ENCODE measurements at places on chromosomes 13 and 19.

GRCh38 chr19:45123440-45123850, 30.5 kb downstream of the PPP1R37 start:
- no peak for DNase-seq

- DNase-seq = no peak
Measured at GRCh38 chr13:41501281-41501680, 43.9 kb downstream of the RGCC start.

GRCh38 chr13:110376120-110376519, 69.0 kb downstream of the COL4A2 start:
- DNase-seq = no peak

DNA sequence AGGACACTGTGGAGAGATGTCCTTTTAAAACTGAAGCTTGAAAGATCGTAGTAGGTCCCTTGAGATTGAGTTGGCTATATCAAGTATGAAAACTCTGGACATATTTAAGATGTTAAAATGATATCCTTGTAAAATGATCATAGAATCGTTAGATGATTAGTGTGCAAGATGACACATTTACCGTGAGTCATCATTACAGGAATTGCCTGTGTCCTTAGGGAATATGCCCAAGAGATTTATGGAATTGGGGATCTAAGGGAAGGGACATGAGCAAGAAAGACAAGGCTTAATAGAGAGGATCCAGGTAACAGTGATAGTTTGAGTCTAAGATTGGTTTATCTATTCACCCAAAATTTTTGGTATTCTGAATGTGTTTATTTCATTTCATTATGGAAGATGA, 233.7 kb downstream of the GPC5 start:
- no peak for DNase-seq

DNA sequence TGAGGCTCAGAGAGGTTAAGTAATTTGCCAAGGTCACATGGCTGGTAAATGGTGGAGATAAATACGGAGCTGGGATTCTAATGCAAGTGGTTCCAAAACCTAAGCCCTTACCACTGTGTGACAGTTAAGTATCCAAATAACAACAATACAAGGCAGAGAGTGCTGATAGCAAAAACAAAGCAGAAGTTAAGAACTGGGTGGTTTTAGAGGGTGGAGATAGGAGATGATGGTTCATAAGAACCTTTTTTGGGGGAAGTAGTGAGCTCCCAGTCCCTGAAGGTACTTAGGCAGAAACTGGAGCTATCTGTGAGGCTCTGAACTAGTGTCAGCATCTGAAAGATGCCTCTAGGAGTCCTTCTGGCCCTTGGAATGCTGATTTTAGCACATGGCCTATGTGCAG, 56.2 kb upstream of the UBE2L5 start:
- no peak for DNase-seq

DNA sequence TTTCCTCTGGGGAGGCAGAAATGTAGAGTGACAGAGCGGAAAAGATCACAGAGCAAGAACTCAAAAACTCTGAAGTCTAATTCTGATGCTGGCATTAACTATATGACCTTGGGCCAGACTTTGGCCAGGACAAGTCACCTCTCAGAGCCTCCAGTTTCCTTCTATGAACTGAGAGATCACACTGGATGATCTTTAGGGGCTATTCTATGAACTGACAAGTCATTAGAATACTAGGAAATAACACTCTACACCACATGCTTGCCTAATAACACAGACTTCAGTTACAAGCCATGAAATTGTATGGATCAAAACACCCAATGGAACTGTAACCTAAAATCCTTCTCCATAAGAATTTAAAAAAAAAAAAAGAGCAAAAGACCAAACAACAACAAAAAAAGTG, 16.9 kb downstream of the SLC25A30 start:
- no peak for DNase-seq

DNA sequence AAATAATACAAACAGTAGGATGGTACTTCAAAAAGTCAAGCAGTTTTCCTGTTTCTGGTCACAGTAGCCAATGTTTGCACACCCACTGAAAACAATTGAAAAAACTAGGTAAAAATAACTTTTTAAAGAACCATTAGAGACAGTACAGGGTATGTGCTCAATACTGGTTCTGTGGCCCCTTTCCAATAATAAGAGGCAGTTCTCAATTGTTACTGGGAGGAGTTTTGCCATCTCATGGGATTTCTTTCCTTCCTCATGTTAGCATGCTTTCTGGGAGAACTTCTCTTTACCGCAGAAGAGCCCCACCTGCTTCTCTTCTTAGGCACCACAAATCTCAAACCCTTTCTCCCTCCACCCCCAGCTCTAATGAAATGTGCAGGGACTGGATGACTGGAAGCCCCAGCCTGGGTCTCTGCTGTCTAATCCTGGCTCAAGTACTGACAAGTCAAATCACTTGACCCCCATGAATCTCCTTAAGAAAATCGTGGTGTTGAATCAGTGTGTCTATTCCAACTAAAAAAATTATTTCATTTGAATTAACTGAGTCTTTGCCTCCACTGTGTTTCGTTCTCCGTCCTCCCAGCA, 14.6 kb downstream of the METTL21C start:
- no peak for DNase-seq

DNA sequence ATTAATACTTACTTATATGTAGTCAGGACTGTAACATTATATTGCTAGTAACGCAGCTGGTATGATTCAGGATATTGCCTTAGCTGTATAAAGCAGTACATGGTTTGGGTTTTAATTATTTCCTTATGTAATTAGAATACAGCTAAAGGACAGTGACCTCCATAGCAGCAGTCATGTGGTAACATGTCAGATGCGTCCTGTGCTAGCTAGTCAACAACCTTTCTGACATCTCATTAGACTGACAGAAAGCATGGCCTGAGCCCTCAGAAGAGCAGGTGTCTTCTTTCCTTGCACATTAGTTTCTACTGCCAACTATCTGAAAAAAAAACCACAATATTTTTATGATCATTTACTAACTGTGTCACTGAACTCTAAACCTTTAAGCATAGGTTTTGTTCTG, 122.2 kb downstream of the MAB21L1 start:
- no peak for DNase-seq

DNA sequence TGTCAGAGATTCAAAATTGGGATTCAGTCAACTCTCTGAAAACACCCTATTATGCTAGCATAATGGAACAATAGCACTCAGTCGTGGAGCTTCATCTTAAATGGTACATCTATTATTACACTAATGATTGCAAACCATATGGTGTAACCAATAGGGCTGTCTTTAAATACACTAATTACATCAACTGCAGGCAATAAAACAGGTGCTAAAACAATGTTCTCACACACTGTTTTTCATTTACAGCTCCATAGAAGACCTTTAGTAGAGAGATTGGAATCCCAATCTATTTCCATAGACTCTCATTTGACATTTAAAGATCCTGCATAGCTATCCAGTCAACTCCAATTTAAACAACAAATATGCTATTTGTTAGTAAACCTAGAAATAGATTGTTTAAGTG, 1917.4 kb downstream of the OLFM4 start:
- DNase-seq = no peak

- DNase-seq = no peak
Measured at GRCh38 chr19:23867895-23868294, 46.8 kb upstream of the ZNF726 start.

- no peak for DNase-seq
Measured at GRCh38 chr19:21709464-21709863, 57.9 kb downstream of the ZNF100 start.

GRCh38 chr13:34247596-34247995, 429.6 kb downstream of the RFC3 start:
- DNase-seq = no peak

All from D721Med (cell line).